EH (cell line): ENCODE measurements at places on chromosomes 5 and 9.

DNA sequence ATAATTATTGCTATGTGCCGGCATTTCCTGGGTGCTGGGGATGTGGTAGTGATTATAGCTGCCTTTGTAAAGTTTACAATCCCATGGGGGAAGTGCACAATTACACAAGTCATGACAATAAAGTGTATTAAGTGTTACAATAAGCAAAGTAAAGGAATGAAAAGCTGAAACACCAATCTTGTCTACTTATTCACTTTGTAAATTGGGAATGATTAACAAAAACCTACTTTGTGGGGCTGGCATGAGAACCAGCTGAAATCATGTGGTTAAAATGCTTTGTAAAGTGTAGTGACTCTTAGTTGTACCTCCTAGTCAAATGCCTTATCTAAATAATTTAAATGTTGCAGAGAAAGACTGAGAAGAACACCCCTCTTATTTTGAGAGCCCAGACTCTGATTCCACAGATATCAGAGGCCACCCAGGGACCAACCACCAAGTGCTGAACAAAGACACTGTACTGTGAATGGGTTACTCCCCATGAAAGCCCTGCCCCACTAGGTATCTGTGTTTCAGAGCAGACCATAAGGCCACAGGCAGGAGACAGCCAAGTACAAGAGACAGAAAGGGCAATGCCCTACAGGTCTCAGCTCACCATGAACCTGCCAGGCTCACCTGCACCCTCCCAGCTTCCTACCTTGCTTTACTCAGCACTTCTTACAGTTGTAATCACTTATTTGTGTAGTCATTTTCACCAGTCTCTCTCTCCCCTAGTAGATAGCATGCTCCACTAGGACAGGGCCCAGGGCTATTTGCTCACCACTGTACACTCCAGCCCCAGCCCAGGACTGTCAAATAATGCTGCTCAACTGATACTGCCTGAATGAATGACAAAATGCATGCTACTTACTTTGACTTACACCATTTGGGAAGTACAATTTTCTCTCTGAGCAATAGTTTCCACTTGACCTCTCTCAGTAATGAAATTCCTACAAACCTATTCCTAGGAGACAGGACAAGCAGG, 101.6 kb upstream of the APC start:
- no peak for DNase-seq

DNA sequence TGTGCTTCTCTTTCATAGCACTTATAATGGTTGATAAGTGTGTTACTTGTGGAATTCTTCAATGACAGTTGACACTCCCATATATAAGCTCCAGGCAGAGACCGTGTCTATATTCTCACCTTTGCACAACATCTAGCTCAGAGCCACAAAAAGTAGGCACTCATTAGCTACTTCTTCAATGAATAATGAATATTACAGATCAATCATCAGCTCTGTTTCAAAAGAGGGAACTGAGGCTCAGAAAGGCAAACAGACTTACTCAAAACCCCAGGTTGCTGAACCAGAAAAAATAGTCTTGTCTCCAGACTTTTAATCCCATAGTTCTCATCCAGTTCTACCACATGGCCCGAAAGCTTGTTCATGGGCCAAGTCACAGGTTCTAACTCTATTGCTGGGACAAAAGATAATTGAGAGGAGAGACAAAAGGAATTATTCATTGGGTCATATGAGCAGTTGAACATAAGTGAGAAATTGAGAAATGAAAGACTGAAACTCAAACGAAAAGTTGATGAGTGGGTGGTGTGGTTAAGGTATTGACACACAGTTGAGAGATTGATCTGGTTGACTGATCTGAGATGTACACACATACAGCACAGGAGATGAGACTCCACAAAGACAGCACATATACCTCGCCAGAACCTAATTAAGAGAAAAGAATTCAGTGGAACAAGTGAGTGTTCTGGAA, 381.6 kb downstream of the EFNA5 start:
- no peak for DNase-seq

DNA sequence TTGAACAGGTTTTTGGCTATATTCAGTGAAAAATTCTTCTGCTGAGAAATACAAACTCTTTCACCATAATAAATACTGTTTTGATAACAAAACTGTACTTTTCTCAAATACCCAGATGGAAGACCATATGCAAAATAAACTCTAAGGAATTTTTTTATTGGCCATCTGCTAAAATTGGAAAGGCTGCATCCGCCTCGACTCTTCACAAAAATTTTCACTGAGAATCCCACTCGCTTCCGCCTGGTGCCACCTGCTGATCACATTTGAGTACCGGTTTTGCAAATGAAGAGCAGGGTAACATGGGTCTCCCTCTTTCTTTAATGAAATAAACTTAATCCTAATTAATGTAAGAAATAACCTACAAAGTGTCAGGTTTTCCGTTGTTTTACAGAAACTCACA, 76.4 kb downstream of the TTLL11 start:
- DNase-seq, result peak; percentile 51

- DNase-seq, result no peak
These were observed 68.9 kb upstream of the PITX1 start for GRCh38 chr5:135102716-135103574.

GRCh38 chr9:14692470-14693250, 572 bp downstream of the ZDHHC21 start:
- DNase-seq, result peak; percentile 21

- no peak for DNase-seq
These were observed 5.3 kb downstream of the SLC4A9 start for GRCh38 chr5:140365282-140365681.

- DNase-seq, result no peak
These were observed 157.5 kb downstream of the DOCK8 start for GRCh38 chr9:372128-372527.

DNA sequence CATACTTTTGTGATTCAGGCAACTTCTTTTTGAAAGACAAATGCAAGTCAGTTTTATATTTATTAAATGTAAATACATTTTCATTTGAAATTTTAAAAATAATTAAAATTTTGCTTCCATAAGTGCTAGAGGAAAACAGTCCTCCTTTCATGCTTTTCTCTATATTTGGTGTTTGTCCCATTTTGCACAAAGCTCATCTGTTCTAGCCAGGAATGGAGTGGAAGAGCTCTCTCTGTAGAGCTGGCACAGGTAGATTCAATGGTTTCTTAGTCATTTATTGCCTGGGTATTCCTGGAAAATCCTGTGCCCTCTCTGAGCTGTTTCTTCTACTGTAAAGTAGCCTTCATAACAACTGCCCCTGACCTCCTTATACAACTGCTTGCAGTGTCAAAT, 267.6 kb upstream of the HAPLN1 start:
- DNase-seq, result no peak

DNA sequence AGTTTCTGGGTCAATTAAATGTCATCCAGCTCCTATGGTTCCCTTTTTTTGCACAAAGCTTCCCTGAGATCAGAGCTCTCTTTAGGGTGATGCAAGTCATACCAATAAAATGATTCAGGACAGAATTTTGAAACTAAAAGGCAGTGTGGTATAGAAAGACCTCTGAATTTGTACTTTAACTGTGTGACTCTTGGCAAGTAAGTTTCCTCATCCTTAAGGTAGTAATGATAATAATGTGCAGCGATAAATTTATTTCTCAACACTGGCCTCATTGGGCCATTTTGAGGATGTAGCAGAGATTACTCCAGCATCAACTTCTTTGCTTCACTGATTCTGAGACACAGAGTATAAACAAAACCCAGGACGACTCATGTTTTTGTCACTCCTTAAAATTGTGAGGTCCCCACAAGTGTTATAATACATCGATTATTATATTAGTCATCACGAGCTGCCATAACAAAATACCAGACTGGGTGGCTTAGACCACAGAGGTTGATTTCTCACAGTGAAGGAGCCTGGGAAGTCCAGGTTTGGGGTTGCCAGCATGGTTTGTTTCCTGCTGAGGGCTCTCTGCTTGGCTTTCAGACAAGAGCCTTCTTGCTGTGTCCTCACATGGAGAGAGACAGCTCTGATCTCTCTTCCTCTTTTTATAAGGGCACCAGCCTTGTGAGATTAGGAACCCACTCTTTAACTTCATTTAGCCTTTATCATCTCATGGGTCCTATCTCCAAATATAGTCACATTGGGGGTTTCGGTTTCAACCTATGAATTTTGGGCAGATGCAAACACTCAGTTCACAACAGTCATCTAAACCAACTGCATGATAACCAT, 293.0 kb downstream of the ZNF608 start:
- DNase-seq, result peak; percentile 8

GRCh38 chr5:140042643-140043507, at the start of gene NRG2:
Gene NRG2, minus strand, starts transcription at chr5:140043299.
- peak; percentile 62 for DNase-seq

DNA sequence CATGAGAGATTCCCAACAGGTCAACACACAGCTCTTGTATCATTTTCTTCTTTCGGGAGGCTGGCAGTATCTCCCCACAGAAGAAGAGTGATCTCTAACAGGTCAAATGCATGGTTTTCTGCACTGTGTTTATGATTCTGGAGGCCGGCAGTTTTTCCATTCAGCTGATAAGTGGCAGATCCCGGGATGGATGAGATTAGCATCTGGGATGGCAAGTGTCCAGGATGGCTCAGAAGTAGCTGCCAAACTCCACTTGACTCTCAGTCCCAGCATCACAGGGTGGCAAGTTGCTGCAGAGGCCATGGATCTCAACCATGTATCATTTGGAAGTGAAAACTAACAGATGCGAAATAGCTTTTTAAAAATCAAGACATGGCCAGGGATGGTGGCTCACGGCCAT, 97.8 kb upstream of the SLC44A1 start:
- peak; percentile 38 for DNase-seq

DNA sequence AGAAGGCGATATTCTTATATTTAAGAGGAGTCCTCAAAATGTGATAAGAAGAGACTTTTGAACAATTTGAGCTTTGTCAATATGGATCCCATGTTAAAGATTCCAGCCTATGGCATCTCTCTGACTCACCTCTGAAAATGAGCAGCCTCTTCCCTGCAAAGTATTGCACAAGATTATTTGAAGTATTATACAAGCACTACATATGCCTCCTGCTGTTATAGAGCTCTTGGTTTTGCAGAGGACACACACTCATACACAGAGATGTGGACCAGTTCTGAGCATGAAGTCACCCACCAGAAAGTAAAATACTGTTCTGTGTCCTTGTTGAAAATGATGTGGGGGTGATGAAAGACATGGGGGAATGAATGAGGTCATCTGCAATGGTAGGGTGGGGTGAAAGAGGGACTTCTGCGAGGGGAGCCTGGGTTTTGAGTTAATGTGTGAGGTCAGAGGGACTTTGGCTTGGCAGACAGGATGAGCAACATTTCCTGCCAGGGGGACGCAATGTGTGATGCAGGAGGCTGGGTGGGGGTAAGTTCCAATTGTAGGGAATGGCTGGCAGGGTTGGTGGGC, 25.8 kb downstream of the FBXL7 start:
- DNase-seq, result peak; percentile 48

- DNase-seq, result peak; percentile 1
These were observed 297.6 kb downstream of the BRINP1 start for GRCh38 chr9:119071636-119072035.

DNA sequence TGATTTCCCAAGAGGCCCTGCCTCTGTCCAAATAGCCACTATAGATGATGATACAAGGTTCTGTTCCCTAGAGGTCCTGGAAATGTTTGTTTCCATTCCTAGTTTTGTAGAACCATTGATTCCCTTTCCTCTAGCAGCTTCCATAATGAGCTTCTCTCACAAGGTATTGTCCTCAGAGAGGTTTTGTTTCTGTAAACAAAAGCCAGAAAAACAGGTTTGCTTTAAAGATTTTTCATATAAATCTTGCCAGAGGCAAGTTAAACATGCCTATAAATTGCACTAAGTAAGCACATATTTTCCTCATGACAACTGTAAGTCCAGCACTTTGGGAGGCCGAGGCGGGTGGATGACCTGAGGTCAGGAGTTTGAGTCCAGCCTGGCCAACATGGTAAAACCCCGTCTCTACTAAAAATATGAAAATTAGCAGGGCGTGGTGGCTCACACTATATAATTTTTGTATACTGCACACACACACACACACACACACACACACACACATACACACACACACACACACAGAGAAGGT, 1787.7 kb downstream of the EFNA5 start:
- no peak for DNase-seq

- DNase-seq, result no peak
These were observed 951.9 kb upstream of the DMAC1 start for GRCh38 chr9:8751406-8751930.

- no peak for DNase-seq
These were observed 555.8 kb upstream of the CDH9 start for GRCh38 chr5:27594141-27594540.

GRCh38 chr5:149404746-149405549, 25.9 kb upstream of the IL17B start:
- peak; percentile 94 for DNase-seq

GRCh38 chr5:10233505-10233904, 16.2 kb downstream of the ATPSCKMT start:
- DNase-seq, result peak; percentile 98

- DNase-seq, result no peak
These were observed 3.9 kb downstream of the MCIDAS start for GRCh38 chr5:55222985-55223811.

DNA sequence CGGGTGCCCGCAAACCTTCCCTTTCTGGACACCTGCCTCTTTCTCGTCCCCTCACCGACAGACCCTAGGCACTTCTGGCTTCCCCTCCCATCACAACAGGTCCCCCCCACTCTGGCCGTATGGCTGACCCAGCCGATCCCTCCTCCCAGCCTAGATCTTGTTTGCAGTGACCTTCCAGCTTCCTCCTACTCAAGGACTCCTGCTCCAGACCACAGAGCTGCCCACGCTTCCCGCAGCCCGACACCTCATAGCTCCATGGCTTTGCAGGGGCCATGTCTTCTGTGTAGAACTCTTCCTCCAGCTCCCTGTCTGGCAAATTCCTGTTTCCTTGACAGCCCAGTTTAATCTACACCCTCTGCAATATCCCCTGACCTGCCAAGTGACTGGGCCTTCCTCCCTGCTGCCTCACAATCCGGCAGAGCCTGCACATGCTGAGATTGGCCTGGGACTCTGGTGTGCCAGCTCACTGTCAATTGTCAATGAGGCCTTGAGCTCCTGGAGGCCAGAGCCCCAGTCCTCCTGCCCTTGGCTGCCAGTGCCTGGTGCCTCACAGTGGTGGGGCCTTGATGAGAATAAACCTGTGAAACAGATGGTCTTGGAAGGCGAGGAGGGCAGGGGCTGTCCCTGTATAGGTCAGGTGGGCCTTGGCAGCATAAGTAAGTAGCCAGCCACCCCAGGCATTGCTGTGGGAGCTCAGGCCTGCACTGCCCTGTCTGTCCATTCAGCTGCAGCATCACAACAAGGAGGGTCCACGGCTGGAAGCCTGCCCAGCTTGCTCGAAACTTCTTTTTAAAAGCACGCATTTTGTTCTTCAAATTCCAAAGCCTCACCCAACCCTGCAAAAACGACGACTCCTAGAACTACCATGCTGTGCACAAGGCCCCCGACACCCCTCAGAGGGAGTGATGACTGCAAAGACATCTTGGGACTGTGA, 50.5 kb downstream of the GADD45G start:
- no peak for DNase-seq
